ENCODE measurements at places on chromosomes 5 and 9.

GRCh38 chr5:85173469-85173868 lies 788.8 kb upstream of the EDIL3 start:
- DNase-seq = no peak

DNA sequence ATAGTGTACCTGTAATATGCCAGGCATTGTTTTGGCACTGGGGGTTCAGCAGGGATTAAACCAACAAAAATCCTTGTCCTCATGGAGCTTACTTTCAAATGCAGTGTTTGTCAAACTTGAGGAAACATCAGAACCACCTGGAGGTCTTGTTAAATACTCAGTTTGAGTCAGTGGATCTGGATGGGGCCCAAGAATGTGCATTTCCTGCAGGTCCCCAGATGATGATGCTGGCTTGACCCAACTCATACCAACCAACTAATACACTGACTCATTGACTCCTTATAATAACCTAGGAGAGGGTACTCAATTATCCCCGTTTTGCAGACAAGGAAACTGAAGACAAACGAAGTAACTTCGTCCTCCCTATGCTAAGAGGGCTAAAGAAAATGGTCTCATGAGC lies 11.3 kb downstream of the WWC1 start:
- DNase-seq = no peak

- no peak for DNase-seq
Observed at GRCh38 chr9:79134654-79135053, 437.1 kb upstream of the TLE4 start.

DNA sequence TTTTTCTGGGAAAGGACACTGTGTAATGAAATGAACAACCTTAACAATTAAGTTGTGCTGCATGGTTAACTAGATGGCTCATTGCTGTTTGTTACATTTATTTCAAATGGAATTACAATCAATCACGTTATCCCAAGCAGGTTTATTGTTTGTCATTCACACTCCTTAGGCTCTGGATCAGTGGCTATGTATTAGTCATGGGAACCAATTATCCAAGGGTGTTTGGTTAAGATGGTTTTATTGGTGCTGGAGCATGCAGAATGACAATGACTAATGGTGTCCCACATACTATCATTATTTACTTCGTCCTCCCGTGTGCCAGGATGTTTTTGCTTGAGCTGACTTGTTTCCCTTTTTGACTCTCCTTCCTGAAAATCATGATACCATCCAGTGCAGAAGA lies 10.6 kb upstream of the TRPC7 start:
- DNase-seq = no peak

DNA sequence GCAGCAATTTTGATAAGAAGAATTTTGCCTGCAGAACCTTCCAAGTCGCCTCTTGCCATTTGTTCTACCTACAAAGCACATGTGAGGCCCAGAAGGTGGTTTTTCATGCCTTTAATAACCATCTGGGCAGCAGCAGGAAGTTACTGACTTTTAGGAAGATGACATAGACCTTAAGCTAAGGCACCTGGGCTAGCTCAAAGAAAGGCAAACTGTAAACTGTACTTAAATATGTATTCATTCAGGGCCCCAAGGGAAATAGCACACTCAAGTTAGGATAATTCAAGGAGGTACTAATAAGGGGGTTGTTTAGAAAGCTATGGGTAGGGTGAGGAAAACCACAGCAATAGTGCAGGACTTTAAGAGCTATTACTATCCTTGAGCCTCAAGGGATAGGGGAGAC lies 57.3 kb upstream of the HSPB3 start:
- DNase-seq = no peak

- no peak for DNase-seq
Observed at GRCh38 chr9:113154471-113154870, 3.7 kb downstream of the SLC31A2 start.

- DNase-seq = no peak
Observed at GRCh38 chr9:15513335-15513734, 2.6 kb upstream of the PSIP1 start.

DNA sequence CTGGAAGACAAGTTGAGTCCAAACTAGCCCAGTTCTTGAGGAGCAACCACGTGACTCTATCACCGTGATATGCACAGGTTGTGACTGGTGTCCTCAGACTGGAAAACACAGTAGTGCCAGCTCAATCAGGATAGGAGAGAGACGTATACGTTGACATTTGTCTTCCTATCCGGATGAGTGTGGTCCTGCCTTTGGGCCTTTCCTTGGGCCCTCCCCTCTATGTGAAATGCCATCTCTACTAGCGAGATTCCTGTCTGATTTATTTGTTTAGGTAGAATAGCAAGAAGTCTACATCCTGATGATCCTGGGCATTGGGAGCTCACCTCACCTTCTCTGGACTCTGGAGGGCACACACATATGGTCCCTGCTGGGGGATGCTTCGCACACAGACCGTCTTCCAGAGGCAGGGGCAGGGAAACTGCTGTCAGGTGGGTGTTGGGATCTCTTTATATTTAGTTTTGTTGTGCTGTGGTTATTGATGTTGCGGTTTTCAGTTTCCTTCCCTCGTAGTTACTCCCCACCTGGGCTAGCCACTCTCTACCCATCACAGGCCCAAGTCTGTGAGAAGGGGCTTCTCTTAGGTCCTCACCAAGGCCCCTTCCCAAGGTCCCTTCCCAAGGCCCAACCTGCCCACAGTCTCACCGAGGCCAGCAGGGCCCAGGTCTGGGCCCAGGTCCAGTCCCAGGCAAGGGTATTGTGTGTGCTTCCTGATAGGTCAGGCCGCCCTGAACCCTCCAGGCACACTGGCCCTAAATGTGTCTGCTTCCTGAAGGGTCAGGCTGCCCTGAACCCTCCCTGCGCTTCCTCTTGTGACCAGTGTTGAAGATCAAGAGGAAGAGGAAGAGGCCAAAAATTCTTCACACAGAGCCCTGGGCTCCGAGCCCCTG lies 19.0 kb upstream of the SPINK4 start:
- peak; percentile 50 for DNase-seq

DNA sequence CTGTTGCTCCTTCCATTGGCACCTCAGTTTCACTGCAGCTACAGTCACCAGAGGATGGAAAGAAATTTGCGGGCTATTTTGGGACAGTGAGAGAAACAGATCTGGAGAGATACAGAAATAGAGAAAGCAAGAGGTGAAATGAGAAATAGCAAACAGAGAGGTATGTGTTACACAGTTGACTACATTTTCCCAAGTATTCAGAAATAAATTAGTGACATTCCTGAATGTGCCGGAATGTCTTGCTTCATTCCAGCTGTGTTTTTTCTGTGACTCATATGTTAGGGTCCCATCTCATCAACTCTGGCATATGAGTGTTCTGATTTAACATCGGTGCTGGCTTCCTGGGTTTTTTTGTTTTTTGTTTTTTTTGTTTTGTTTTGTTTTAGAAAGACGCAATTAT lies 63.8 kb upstream of the ZNF462 start:
- no peak for DNase-seq

- no peak for DNase-seq
Observed at GRCh38 chr5:97874491-97874890, 691.4 kb upstream of the RIOK2 start.

DNA sequence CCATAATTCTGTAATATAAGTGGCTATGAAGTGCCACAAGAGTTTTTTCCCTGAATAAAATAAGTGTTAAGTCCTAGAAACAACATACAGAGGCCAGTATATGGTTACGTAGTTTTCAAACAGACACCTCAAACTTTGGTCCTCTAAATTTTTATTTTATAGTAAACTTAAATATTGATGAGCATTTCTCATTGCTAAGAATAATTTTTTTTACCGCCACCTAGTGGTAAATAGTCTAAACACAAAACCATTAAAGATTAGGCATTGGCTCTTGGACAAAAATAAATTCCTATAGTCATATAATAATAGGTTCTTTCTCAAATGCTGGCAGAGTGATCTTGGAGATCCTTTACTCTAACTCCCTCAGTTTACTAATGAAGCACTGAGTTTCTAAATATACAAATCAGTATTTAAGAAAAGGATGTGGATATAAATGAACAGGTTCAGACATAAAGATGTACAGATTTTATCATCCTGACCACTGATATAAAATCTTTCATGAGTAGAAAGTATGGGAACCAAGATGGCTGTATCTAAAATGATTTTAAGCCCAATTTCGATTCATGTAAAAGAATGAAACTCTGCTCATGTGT lies 136.2 kb downstream of the FANCC start:
- no peak for DNase-seq

DNA sequence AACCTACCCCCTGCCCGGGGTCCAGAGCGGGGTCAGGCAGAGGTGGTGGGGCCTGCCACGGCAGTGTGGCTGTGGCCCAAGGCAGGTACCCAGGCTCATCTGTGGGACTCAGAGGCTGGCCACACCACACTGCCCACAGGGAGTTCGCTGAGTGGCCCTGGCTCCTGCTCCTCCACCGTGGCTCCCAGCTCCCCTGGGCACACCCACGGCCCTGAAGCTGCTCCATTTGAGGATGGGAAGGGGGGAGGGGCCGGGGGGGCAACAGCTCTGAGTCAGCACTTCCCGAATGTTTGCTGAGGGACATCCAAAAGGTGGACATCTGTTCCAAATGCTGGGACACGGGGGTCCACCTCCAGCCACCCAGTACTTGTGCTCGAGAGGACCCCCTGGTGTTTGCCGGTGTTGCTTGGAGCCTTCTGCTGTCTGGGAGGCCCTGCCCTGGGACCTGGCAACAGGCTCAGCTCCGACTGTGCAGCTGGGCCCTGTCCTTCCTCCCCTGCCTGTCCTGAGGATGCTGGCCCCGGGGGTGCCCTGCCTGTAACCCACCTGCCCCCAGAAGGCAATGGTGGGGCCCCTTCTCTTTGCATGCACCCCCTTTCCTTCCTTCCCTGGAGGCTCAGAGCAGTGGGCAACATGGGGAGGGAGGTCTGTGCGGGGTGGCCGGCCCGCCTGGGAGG lies 2.5 kb upstream of the NRARP start:
- peak; percentile 57 for DNase-seq

DNA sequence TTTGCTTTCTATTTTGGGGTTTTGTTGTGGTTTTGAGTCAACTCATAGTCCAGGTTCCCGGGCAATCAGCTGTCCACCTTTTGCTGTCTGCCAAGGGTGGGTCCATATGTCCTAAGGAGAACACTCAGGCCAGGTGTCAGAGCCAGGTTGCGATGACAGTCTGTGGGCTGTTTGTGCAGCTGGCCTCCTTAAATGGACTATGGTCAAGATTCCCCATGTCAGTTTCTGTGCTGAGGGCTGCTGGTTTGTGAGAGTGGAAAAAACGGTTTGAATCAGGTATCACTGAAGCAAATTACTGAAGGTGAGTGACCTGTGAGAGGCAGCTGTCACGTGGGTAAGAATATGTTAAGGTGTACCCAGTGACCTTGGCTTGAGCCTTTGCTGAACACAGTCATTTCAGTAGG lies 33.0 kb downstream of the SNX30 start:
- no peak for DNase-seq

DNA sequence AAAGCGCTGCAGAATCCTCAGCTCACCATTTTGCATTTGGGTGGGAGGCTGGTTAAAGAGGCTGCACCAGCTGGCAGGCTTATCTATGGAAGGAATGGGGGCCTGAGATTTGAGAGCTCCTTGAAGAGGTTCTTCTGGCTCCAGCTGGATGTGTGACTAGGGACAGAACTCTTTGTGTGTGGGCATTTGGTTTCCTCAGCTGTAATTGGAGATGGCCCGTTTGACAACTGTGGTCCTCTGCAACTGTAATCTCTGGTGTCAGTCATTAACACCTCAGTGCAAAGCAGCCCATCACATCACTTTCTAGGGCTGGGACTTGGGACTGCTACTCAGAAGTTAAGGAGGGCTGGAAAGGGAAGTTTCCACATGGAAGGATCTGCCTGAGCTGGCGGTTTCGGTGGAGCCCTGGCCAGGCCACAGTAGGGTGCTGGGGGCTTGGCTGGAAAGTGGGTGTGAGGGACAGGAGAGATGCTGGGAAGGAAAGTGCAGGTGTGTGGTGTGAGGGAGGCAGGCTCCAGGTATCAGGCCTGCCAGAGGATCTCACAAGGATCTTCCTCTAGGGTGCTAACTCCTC lies 193.8 kb downstream of the GADD45G start:
- no peak for DNase-seq

DNA sequence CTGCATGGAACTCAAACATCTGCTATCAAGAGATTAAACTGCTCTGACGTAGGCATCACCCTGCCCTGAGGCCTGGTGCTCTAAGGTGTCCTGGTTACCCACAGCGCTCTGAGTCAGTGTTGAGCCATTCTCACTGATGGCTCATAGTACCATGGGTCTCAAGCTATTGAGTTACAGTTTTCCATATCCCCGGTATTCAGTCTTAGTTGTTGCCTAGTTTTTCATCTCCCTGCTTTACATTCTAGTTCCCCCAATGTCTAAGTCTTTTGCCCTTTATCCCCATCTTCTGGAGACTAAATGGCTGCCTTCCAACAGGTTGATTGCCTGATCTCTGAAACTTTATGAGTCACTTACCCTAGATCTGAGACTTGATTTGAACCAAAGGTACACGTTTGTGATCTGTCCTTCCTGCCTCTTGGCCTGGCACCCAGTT lies 161.2 kb upstream of the PTGER4 start:
- peak; percentile 80 for DNase-seq

DNA sequence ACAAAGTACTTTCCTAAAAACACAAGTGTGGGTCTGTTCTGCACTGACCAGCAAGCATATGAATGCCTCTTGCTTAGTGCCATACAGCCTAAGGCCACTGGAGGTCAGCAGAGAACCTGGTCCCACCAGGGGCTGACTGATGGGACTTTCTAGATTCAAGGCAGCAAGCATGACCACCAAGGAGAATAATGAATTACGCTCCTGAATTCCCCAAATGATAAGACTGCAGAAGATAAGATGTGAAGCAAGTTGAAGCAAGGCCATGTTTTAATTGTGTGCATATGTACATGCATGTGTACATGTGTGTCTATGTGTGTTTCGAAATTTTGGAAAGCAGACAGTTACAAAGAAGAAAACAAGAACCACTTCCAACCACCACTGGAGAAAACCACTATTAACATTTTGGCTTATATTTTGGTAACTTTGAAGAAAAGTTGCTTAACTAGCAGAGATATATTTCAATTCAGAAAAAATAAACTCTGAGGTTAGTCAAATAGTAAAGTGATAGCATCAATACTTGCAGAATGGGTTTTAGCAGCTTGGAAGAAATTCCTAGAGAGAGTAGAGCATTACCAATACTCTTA lies 70.5 kb downstream of the ERP44 start:
- DNase-seq = peak; percentile 90

DNA sequence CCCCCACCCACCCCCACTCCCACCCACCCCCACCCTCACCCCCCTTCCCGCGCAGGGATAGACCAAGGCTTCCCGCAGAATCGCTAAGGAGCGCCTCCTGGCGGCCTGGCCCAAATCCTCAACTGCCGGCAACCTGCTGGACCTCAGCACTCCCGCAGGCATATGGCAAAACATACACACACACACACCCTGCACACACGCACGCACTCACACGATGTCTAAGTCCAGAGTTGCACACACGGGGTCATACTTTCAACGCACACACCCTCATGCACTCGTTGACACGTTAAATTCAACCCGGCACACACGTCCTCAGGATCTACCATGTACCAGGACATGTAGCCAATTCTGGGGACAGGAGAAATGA lies 1.7 kb downstream of the CPLX2 start:
- no peak for DNase-seq

DNA sequence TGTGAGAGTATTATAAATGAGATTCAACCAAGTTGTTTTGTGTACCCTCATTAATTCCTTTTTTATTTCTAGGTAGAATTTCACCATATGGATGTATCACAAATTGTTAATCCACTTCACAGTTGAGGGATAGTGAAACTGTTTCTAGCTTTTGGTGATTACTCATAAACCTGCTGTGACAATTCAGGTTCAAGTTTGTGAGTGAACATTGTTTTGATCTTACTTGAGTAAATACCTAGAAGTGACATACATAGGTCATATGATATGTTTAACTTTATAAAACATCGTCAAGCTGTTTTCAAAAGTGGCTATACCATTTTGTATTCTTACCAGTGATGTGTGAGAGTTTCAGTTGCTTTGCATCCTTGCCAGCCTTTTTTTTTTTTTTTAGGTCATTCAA lies 112.9 kb downstream of the CAMK4 start:
- no peak for DNase-seq
